ENCODE measurements at places on chromosomes 7 and 10. TPM values are rescaled to one million over a fixed set of nuclear protein-coding genes. Genes with fewer than 3 reads are reported as not detected.

The CFTR gene
- total RNA-seq = 0.06 TPM

- peak; percentile 82 for DNase-seq
Observed at GRCh38 chr7:156220078-156220605, 407.9 kb upstream of the SHH start.

GRCh38 chr10:96431211-96431970, 72.6 kb upstream of the OPALIN start:
- DNase-seq = no peak

The PON3 gene
- total RNA-seq = not detected

- DNase-seq = no peak
Observed at GRCh38 chr10:132974886-132975830, 32.8 kb upstream of the CFAP46 start.

DNA sequence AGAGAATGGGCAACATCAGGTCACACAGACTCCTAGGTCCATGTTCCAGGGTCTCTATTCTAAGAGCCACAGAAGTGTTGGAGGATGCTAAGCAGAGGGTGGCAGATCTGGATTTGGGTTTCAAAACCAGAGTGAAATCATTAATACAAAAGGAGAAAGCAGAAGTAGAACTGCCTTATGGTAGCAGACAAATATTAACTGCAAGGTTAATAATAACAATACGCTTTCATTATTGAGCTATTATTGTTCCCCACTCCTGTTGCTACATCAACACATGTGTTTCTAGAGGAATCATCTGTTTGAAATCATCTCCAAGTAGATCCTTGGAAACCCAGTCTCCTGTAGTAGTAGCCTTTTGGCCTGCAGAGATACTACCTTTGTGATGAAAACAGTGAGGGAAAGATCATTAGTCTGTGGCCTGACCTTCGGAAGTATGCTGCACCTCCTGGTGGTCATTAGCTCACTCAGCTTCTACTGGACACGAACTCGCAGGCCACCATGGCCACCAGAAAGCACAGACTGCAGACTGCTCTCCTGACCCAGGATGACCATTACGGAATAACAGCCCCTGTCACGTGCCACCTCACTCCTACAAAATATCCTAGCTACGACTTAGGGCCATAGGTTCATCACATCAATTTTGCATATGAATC, 84.6 kb downstream of the XPNPEP1 start:
- DNase-seq = no peak

The MBLAC1 gene
- 6.3 TPM for total RNA-seq

GRCh38 chr10:101301111-101301731, 52.7 kb upstream of the BTRC start:
- DNase-seq = peak; percentile 50

DNA sequence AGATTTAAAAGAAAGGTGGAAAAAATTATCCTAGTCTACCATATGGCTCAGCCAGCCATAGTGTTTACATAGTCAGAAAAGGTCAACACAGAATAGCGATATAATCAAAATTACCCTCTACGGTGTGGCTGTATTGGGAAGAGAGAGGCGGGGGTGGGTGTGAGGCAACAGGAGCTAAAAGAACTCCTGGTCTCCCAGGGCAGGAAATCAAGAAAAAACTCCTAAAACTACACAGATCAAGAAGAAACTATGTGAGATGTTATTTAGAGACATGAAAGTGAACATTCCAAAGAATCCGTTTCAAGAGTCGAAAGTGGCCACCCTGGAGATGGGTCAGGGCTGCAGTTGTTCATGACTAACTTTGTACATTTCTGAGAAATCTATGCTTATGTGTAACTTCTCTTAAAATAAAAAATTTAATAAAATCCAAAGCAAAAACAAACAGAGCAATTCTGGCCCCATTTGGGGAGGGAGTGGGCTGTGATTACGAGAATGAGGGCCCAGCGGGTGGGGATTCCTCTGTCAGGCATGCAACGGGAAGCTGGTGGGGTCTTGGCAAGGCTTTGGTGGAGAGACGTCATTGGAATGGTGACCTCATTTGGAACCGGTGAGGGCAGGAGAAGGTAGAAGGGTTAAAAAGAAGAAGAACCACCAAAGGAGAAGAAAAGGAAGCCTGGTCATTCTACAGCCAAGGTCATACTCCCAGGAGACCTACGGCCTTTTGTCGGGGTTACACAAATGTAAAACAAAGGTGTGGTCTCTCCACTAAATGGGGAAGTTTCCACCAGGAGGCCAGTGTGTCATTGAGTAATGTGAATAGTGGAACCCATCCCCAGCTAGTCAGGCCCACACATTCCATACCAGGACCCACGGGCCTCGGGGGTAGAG, 71.2 kb upstream of the DUSP5 start:
- no peak for DNase-seq

- no peak for DNase-seq
Observed at GRCh38 chr10:31479752-31480151, 160.7 kb downstream of the ZEB1 start.

DNA sequence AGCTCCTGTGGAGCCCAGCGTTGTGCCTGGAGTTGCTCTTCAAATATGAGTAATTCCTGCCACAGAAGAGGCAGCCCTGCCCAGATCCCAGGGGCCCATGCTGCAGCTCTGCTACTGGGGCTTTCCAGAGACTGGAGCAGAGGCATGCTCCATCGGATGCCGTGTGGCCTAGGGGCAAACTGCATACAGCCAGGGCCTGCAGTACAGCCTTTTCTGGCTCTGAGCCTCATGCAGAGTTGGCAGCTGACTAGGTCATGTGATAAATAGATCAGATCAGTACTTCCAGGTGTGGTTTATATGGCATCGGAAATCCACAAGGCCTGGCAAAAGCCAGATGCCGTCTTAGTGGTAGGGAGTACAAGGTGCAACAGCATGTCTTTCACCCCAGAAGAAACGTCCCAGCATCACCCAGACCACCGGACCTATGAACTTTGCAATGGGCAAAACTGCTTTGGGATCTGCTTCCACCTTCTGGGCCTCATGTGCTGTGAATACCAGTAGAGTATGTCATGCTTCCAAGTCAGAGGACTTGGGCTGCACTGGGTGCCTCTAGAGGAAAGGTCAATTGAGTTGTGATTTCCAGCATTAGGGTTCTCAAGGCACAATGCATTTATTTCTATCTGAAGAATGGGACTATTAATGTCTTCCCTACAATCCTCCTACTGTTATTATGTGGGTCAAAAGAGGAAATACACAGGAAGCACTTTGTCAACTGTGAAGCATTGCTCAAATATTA, 250.7 kb upstream of the ZNF32 start:
- peak; percentile 18 for DNase-seq

DNA sequence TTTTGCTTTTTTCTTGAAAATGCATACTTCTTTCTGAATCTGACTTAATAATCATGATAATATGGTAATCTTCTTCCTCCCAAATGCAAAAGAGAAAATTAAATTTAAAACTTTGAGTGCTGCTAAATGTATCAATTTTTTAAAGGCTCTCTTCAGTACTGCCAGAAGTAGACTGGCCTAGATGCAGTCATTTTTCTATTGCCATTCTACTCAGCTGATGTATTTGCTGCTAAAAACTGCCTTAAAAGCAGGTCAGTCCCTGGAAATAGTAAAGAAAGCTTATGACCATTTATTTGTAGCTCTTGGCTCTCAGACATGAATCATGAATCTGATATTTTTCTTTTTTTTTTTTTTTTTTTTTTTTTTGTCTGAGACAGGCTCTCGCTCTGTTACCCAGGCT, 28.5 kb downstream of the NAPEPLD start:
- DNase-seq = no peak

GRCh38 chr7:22355620-22356009, 1.3 kb downstream of the RAPGEF5 start:
- no peak for DNase-seq

GRCh38 chr10:21289271-21289670, 236.2 kb downstream of the SKIDA1 start:
- no peak for DNase-seq

GRCh38 chr7:24718431-24718831, 38.8 kb downstream of the GSDME start:
- no peak for DNase-seq

GRCh38 chr7:22219036-22219435, 137.9 kb downstream of the RAPGEF5 start:
- DNase-seq = no peak

The UNC5B gene
- total RNA-seq = 6.0 TPM

GRCh38 chr7:1895664-1896515, 225.8 kb downstream of the ELFN1 start:
- DNase-seq = no peak

DNA sequence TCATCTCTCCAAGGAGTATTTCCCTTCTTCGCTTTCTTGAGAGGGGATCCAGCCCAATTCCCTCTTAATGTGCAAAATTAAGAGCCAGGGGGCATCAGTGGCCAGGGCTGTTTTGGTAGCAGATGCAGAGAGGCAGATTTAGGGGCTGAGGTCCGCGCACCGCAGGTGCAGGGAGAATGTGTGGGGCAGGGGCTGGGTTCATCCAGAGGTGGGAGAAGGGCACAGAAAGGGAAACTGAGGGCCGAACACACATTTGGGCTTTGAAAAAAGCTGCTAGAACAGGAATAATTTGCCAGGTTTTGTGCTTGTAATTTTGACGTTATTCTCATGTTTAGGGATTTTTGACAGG, 6.5 kb upstream of the SHH start:
- DNase-seq = no peak

GRCh38 chr10:4678951-4679671, 146.9 kb upstream of the AKR1E2 start:
- DNase-seq = no peak
